Right cardiac atrium (tissue), 5 donors: ENCODE measurements at places on chromosomes 12 and 14. TPM values are rescaled to one million over a fixed set of nuclear protein-coding genes. Genes with fewer than 3 reads are reported as not detected.

DNA sequence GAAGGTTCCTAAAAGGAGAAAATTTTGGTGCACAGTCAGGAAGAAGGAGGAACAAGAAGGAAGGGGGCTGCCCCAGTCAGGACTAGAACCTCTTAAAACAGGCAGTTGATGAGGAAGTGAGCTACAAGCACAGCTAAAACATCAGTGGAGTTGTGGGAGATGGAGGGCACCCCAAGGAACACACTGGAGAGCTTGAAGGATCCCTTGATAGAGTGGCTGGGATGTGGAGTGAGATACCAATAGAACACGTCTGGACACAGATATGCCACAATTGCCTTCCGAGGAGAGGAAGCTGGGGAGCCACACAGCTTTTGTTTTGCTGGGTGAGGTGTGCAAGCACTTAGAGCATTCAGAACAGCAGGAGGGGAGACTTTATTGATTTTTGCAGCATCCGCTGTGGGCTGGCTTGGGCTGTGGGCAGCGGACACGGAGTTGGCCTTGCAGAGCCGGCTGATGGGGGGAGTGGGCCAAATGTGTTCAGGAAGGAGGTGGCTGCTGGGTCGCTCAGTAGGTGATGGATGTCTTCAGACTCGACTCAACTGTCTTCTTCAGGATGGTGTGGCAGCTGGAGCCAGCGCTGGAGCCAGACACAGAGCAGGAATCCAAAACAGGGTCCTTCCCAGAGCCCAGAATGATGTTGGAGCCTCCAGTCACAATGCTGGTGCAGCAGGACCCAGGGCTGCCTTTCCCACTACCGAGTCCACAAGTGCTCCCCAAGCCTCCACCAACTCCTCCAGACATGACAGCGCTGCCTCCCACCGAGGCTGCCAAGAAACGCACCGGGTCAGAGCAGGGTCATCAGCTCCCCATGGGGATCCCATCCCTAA, 4.7 kb upstream of the KRT79 start:
- no peak for DNase-seq

- no peak for DNase-seq
These were observed 22.2 kb downstream of the TMEM63C start for GRCh38 chr14:77203611-77204458.

DNA sequence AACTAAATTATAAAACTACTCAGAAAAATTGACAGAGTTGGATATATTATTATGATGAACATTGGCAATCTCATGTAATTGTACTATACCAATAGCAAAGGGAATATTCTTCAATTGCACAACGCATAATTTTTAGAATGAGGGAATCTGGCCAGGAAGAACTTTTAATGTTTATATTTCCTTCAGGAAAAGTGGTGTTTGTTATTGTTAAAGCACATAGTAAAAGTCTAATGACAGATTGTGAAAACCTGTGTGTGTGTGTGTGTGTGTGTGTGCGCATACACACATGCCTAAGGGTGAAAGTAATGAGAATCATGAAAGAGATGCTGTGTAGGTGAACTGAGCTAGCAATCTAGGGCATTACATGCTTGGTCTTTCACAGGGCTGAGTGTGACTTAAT, 877.7 kb downstream of the SLC6A15 start:
- no peak for DNase-seq

The DAO gene
- polyA plus RNA-seq: not detected

DNA sequence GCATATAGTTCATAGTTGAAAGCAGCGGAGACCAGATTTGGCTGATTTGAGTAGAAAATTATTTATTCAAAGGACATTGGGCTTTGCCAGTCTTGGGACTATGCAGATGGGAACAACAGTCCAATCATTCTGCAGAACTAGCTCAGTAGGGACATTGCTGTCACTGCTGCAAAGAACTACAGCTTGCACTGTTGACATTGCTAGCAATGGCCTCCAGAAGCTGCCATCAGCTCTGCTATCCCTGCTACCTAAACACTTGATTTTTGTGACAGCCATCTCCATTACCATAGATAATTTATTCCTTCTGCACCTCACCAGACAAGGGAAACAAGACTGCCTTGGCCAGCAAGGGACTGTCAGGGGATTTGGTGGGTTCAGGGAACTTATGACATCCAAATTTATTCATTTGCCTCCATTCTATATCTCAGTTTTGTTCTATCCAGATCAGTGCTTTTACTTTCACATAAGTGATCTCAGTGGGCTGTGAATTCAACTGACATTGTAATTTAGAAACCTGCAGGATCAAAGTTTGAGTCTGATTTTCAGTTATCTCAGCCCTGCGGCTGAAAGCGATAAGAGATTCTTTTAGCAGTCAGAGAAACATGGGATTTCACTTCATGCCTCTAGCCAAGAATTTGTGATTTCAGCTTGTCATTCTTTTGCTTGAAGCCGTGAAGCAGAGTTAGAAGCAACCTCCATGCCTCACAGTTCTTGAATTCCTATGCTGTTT, 136.7 kb upstream of the FBXO33 start:
- no peak for DNase-seq

The ETFRF1 gene
- 76.0 TPM for polyA plus RNA-seq

- no peak for DNase-seq
These were observed 151.3 kb downstream of the RAD51B start for GRCh38 chr14:67970923-67971322.

DNA sequence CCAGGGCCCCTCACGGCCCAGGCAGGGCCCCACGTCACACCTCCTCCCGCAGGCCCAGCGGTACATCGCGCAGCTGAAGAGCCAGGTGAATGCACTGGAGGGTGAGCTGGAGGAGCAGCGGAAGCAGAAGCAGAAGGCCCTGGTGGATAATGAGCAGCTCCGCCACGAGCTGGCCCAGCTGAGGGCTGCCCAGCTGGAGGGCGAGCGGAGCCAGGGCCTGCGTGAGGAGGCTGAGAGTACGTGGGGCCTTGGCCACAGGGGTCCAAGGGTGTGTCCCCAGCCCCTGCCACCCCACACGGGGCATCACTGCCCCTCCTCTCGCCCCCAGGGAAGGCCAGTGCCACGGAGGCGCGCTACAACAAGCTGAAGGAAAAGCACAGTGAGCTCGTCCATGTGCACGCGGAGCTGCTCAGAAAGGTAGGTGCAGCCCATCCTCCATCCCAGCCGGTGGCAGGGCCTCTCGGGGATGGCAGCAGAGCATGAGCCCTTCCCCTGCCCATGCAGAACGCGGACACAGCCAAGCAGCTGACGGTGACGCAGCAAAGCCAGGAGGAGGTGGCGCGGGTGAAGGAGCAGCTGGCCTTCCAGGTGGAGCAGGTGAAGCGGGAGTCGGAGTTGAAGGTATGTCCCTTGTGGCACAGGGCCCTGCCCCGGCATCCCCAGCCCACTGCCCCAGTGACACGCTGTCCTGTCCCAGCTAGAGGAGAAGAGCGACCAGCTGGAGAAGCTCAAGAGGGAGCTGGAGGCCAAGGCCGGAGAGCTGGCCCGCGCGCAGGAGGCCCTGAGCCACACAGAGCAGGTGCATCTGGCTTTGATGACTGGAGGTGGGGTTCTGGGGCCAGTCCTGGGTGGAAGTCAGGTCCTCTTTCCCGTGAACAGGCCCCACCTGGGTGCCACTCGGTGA, 20.9 kb downstream of the HIP1R start:
- peak; percentile 54 for DNase-seq

GRCh38 chr12:52805000-52805399, 8.9 kb downstream of the KRT4 start:
- no peak for DNase-seq

The KLRF2 gene
- polyA plus RNA-seq: not detected

- no peak for DNase-seq
These were observed 3.1 kb downstream of the DGKA start for GRCh38 chr12:55933799-55934742.

DNA sequence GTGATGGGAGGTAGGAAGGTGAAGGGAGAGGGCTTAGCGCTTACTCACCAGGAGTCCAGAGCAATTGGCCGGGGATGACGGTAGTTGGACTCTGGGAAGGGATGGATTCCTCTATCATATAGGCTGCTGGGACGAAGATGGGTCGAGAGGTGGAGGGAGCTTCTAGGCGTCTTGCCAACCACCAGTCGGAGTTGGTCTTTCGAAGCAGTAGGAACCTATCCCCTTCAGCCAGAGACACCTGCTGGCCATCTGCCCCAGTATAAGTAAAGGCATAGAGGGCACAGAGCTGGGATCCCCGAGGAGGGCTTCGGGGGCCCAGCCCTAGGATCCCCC, 657 bp downstream of the ARHGAP9 start:
- no peak for DNase-seq

DNA sequence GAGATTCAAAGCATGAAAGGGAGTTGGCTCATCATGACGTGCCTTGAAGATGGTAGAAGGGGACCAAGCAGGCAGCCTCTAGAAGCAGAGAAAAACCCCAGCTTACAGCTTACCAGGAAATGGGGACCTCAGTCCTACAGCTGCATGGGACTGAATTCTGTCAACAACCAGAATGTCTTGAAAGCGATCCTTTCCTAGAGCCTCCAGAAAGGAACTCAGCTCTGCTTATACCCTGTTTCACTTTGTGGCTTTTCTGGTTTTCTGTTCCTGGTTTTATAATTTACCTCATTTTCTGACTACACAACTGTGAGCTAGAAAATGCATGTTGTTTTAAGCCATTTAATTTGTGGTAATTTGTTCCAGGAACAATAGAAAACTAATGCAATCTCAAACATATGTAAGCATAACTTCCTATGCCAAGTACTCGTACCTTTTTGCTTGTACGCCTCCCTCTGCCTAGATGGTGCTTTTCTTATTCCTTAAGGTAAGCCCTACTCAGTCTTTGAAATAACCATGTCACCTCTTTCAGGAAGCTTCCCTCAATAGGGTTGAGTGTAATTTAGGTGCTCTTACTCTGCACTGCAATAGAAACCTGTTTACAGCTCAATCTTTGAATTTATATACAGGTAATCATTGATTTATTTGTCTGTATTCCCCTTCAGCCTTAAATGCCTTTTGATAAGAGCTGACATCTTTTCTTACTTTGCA, 348.8 kb downstream of the TMEM117 start:
- DNase-seq: no peak

GRCh38 chr12:104201238-104202001, 14.2 kb upstream of the TXNRD1 start:
- no peak for DNase-seq

DNA sequence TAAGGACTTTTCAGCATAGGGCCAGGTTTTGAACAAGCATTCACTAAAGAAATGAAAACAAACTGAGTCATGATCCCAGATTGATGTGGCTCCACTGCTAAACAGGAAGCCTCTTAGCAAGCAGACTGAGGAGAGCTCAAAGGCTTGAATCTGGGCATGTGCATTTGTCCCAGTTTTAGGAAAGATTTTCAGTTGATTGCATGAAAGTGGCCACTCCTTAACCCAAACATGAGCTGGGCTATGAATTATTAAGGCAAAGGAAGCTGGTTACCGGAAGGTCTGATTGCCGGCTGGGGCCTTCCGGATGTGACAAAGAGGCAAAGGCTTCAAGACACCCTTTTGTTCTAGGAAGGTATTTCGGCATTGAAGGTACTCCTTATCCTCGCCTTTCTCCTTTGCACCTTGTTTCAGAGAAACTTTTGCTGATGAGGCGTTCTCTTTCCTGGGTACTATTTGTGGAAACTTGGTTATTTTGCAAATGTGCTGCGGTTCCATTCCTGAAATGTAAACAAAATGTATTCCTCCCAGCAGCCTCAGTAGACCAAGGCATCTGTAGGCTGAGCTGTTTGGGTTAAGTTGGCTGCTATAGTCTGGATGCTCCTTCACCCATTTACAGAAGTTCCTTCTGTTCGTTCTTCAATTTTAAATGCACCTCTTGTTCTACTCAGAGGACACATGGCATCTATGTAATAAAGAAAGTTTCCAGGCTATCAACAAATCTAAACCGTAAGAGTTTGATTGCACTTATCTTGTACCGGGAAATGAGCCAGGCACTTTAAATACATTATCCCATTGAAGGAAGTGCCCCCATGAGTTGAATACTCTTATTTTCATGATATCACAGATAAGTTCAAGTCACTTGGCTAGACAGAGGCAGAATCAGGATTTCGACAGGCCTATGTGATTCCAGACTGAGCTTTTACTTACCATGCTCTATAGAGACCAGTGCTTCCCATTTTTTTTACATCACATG, 115.6 kb upstream of the METAP2 start:
- DNase-seq: no peak

The GPR135 gene
- 1.5 TPM for polyA plus RNA-seq

GRCh38 chr14:99808515-99808914, 15.3 kb downstream of the EML1 start:
- no peak for DNase-seq

- DNase-seq: no peak
These were observed 62.2 kb downstream of the BMP4 start for GRCh38 chr14:53894456-53894855.

- no peak for DNase-seq
These were observed 33.3 kb upstream of the C12orf50 start for GRCh38 chr12:88062474-88062873.

- DNase-seq: no peak
These were observed 144.0 kb downstream of the SYT1 start for GRCh38 chr12:79008591-79008990.

DNA sequence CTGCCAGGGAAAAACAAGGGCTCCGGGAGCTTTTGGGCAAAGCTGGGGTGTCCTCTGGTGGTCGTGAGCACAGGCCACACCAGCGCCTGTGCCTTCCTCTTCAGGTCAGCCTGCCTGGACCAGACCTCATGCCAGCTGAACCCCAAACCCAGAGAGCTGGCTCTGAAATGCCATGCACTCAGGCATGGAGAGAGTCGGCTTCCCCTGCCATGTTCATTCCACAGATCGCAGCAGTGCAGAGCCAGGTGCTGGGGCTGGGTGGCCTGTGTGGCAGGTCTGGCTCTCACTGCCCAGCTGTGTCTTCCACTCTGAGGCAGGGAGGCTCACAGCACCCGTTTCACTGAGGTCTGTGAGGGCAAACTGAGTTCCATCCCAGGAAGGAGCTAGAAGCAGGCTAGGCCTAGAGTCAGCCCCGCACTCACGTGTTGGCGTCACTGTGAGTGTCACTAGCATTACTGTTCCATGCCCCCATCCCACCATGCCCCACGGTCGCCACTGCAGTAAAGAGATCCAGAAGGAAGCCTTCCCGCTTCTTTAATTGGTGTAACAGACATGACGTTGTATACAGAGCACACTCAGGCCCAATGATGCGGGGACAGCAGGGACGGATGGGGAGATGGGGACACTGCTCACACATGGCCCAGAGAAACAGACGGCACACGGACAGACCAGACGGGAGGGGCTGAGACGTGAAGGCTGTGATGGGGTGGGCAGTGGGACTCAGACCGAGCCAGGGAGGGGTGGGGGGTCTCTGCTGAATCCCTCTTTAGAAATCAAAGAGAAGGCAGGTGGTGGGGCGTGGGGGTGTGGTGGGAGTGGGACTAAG, 2.7 kb downstream of the ARL6IP4 start:
- DNase-seq: peak; percentile 44

DNA sequence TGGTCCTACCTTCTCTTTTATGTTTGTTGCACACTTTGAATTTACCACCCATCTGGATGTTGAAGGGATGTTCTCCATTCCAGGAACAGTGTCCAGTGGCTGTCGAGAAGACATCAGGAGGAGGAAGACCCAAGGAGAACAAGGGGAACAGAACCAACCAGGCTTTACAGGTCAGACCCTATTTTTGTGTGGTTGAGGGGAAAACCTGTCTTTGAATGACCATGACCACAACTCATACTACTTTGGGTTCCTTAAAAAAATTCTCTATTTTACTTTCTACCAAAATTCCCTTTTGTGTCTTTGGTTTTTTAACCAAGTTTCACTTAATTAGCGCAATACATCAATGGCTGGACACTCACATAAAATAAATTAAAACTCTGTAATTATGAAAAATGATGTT, 78.7 kb downstream of the PLXNC1 start:
- no peak for DNase-seq

The VDR gene
- 0.27 TPM for polyA plus RNA-seq

The RHOJ gene
- polyA plus RNA-seq: 9.6 TPM

GRCh38 chr14:89017417-89017816, 193.0 kb downstream of the TTC8 start:
- no peak for DNase-seq

The E2F7 gene
- polyA plus RNA-seq: 0.09 TPM
